ENCODE measurements at places on chromosomes 5 and 9.
A peak's percentile ranks its signal among the peaks of the same experiment; 100 is the strongest.

DNA sequence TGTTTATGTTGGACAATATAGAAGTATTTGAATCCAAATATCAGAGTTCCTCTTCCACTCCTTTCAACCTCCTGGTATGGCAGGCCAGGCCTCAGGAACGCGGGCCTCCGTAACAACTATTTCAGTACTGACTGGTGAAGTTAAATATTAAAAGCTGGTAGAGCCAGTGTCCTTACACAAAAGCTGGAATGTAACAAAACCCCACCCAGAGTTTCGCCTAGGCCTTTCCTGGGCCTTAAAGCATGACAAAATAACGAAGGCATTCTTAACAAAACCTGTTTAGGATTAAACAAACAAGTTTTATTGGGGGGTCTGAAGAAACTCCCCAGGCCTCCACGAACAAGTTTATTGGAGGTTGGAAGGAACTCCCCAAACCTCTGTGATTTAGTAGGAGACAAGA, 61.6 kb upstream of the GNE start:
- no peak for DNase-seq

- no peak for DNase-seq
These were observed 12.1 kb downstream of the PDCL start for GRCh38 chr9:122816163-122816867.

- no peak for DNase-seq
These were observed 344.2 kb downstream of the SPATA31D1 start for GRCh38 chr9:82332774-82333152.

DNA sequence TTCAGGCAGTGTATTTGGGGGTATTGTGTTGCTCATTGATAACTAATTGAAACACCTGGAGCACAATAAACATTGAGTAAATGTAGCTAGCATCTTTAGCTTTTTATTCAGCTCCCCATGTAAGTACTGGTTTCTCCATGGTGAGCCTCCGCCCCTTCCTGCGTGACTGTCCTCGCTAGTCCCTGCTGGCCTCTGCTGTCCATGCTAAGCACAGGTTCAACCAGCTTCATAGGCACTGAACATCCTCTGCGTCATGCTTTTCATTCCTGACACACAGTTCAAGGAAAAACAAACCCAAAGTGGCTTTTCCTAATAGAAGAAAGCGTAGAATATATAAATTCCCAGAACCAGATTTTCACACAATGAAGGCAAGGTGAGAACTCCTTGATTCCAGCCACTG, 27.3 kb upstream of the DAP start:
- no peak for DNase-seq

DNA sequence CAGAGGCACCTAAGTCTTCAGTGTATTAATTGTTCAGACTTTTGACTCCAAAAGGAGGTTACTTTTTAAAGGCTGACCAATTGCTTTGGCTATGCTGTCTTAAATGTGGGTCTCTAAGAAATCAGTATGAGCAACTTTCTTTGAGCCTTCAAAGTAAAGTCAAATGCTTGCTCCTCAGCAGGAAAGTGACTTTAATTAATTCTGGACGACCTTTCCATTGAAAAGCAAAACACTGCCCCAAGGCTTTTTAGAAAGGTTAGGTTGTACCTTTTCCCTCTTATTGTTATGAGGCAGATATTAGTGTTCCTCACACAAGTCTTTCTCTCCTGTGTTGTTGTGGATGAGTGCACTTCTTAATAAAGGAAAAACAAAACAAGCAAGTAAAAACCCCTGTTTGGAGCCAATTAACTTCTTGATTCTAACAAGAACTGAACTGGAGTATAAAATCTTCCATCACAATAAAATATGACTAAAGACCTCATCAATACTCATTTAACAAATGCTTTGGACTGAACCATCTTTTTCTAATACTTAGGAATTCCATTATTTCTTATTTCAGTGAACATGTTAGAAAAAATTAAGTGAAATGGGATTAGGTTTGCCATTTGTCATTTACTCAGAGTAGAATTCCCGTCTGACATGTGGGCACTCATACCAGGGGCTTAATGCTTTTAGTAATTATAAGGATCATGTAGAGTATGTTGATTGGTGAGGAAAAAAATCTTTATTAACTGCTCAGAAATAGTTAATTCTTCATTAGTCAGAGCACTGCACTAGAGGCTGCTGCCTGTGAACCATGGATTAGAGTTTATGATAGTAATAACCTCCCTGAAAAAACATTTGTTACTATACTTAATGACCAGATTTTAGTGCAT, 159.1 kb upstream of the ZNF608 start:
- peak; percentile 31 for DNase-seq

DNA sequence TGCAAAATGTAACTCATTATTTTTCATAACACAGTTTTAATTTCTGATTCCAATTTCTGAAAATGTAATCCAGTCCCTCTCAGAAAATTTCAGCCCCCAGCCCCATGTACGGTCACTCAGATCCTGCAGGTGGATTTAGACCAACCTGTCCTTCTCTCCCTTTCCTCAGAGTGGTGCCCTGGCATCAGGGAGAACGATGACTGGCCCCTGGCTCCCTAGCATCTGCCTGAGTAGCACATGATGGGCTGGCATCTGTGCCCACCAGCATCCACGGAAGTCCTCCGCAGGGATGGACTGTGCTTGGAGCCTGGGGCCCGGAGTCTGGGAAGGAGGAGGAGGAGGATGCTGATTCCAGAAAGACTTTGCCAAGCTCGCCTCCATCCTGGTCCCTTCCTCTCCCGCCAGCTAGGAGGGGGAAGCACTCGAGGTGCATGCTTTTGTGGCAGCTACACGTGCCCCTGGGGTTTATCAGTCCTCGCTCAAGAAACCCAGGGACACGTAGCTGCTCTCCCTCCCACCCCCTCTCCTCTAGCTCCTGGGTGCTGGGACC, 54.4 kb upstream of the RUFY1 start:
- DNase-seq = no peak

Measured in HAP-1 (cell line).